ENCODE measurements at places on chromosomes 2 and 18.

DNA sequence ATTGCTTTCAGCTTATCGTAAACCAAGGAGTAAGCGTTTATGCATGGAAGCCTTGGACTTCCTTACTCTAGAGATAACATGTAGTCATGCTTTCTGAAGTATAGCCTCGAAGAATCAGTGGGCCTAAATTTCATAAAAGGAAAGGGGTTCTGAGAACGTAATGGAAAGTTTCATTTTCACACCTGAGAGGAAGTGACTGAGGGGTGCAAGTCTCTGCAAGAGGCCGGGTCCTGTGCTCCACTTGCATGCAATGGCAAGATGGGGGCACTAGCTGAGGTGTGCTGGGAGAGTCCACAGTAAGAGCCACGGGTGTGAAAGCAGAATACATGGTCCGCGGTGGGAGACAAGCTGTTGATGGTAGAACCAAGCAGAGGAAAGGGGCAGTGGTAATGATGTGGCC, 36.5 kb upstream of the C1D start:
- no peak for DNase-seq

DNA sequence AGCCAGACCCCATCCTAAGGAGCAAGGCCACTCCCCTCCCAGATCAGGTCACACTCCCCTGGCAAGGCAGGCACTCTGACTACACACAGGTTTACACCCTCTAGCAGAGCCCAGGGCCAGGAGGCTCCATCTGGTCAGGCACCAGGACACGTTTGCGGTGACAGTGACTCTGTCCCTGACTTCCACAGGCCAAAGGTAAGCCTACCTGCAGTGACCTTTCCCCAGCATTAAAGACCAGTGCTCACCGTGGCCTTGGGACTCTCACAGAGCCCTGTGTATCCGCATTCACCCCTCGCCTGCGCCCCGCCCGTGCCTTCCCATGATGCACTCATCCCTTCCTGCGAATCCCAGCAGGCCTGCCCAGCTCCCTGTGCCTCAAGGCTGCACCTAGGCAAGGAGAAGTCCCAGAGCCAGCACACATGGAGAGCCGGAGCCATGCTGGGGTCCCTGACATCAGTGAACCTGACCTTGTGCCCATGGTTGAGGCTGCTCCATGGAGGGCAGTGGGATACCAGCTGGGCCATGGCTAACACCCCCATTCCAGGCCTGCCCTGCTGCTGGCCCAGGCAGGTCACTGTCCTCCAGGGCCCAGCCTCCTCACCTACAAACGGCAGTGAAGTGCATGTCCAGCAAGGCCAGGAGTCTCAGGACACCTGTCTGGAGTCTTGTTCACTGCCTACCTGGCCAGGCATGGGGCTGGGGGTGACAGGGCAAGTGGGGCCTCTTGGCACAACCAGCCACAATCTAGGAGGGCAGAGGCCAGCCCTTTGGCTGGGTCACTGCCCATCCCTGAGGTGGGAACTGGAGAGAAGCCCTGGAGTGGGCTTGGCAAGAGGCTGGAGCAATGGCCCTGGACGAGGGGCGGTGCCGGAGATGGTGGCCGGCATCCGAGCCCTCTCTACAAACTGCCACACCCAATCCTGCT, 3.0 kb downstream of the NEURL3 start:
- no peak for DNase-seq

DNA sequence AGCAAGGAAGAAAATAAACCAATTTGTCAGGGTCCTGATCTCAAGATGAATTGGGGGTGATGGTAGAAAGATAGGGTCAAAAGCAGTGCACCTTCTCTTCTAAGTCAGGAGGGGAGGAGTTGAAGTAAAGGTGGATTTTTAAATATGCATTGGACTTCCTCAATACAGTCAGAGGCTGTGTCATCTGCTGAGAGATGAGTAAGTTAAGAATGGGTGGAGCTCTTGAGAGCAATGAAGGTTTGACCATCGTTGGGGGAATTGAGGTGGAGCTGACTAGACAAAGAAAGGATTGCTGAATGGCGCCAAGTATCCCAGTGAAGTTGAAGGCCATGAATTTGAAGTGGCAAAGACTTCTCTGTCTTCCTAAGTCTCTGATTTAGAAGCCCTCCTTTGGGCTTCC, 18.4 kb upstream of the CPO start:
- DNase-seq: no peak

- DNase-seq: no peak
Observed at GRCh38 chr2:151654891-151655290, 79.4 kb downstream of the NEB start.

GRCh38 chr2:36530178-36530982, 67.6 kb downstream of the FEZ2 start:
- no peak for DNase-seq
